ENCODE measurements at places on chromosomes 2 and 18. TPM values are rescaled to one million over a fixed set of nuclear protein-coding genes. Genes with fewer than 3 reads are reported as not detected.

The MXD1 gene
- total RNA-seq = 3.0 TPM

The BMP10 gene
- not detected for total RNA-seq

The BOLL gene
- total RNA-seq = not detected

The DNAH6 gene
- total RNA-seq = 0.01 TPM

The G6PC2 gene
- total RNA-seq = not detected

The IL1F10 gene
- not detected for total RNA-seq

The SLC11A1 gene
- total RNA-seq = 0.20 TPM

The RGPD3 gene
- total RNA-seq = 0.16 TPM

The FKBP7 gene
- total RNA-seq = 14.7 TPM

The FAM228A gene
- total RNA-seq = not detected

The TMEM185B gene
- 45.1 TPM for total RNA-seq

The GPR17 gene
- total RNA-seq = not detected

The SLC9A4 gene
- total RNA-seq = not detected

The CERKL gene
- total RNA-seq = 0.19 TPM

The CD8B2 gene
- not detected for total RNA-seq

The NCKAP5 gene
- total RNA-seq = 0.61 TPM

The GPBAR1 gene
- 0.33 TPM for total RNA-seq

The RNF125 gene
- 0.25 TPM for total RNA-seq

The CDH7 gene
- total RNA-seq = not detected

The ATOH8 gene
- total RNA-seq = 16.6 TPM

The PLA2R1 gene
- 2.2 TPM for total RNA-seq

The SERPINB12 gene
- total RNA-seq = not detected

The RNU2-63P gene
- not detected for total RNA-seq

The POTEC gene
- not detected for total RNA-seq

The CIB4 gene
- total RNA-seq = 0.42 TPM

The ST6GAL2 gene
- total RNA-seq = 12.8 TPM

The CAPN14 gene
- not detected for total RNA-seq

The FAHD2B gene
- 10.6 TPM for total RNA-seq

The SERPINB13 gene
- total RNA-seq = not detected

The COL3A1 gene
- total RNA-seq = 0.21 TPM

The VWA3B gene
- total RNA-seq = 0.12 TPM

The TSHZ1 gene
- total RNA-seq = 6.6 TPM

The PJVK gene
- total RNA-seq = 1.6 TPM

The ATP8B1 gene
- 7.6 TPM for total RNA-seq

The CELF4 gene
- total RNA-seq = not detected

The NEU2 gene
- not detected for total RNA-seq

The PIGN gene
- total RNA-seq = 10.2 TPM

The PAX3 gene
- total RNA-seq = not detected

The LBX2 gene
- 2.7 TPM for total RNA-seq

The REG1B gene
- total RNA-seq = not detected

The VWC2L gene
- not detected for total RNA-seq

The ACMSD gene
- not detected for total RNA-seq

The TUBA3E gene
- total RNA-seq = 6.3 TPM

The TXNDC2 gene
- total RNA-seq = 0.17 TPM

The MOGAT1 gene
- not detected for total RNA-seq

The MPPE1 gene
- 16.1 TPM for total RNA-seq

Data from A549 treated with dexamethasone at 1 μM for 4 hours (cell line).